ENCODE measurements at places on chromosomes 3 and 15.

DNA sequence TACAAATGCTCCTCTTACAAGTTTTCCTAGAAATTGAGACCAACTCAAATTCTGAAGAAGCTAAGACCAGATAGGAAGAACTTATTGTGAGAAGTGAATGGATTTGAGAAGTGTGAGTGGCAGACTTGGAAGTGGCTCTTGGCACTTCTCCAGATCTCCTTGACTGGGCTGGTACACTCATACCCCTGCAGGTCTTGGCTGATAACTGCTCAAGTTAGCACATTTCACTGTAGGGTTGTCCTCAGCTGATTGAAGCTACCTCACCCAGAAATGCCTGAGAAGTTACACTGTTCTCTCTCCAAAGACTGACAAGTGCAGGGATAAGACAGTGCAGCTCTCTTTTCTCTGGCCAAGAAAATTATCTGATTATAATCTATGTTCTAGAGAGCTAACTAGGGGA, 16.5 kb upstream of the CLDN1 start:
- DNase-seq = no peak

- DNase-seq = no peak
Observed at GRCh38 chr3:160837394-160837980, 81.5 kb downstream of the PPM1L start.

DNA sequence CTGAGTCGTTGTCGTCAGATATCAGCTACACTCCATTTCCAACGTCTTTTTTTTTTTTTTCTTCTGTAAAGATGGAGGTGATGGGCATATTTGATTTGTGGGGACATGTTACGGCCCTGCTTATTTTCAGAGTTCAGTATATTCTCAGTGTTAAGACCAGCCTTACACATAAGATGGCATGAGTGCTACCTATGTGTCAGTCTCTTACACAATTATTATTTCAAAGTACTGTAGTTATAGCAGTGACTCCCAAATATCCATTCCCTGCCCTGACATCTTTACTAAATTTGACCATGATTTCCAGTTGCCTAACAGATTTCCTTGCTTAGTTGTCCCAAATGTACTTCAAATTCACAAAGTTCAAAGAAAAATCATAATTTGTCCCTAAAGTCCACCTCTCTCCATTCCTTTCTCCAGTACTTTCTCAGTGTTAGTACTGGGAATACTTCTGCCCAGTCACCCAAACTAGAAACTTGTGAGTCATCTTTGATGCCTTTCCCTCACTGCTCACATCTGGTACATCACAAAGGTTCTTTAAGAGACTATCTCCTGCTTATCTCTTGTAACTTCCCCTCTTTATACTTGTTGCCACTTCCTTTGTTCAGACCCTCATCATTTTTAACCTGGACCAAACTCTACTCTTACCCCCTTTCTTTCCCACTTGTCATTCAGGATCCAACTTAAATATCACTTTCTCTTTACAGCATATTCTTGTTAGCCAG, 67.0 kb downstream of the ZNF609 start:
- no peak for DNase-seq

- DNase-seq = peak; percentile 61
Observed at GRCh38 chr3:168250415-168250861, 154.7 kb upstream of the GOLIM4 start.

DNA sequence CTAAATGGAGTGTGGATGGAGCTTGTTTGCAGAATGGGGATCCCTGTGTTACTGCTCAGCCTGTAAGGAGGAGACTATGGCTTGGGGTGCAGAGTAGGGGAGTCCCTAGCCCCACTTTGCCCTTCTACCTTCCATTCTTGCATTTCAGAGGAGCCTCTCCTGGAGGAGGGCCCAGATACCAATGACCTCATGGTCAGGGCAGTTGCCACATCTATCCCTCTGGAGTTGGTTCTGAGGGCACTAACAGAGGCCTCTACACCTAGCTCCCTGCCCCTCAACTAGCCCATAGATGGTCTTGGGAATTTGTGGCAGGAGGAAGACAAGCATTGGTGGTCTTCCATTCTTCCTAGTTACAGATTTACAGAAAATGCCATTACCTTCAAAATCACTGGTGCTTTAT, 6.1 kb downstream of the SKOR1 start:
- no peak for DNase-seq

Measured in NCI-H146 (cell line).